ENCODE measurements at places on chromosomes 12 and 14. TPM values are rescaled to one million over a fixed set of nuclear protein-coding genes. Genes with fewer than 3 reads are reported as not detected.

GRCh38 chr12:23630524-23630923 is 318.9 kb downstream of the SOX5 start:
- no peak overlapping the region for H3K27ac ChIP-seq
- no peak for DNase-seq
- H3K27me3 ChIP-seq = no peaks in the 10 kb centered on the region

GRCh38 chr14:89978656-89979055 is 22.9 kb downstream of the TDP1 start:
- H3K27ac ChIP-seq = no peak overlapping the region
- peaks cover 55% of the 10 kb centered on the region for H3K36me3 ChIP-seq
- H3K4me3 ChIP-seq = no peak overlapping the region
- no peaks in the 10 kb centered on the region for H3K4me1 ChIP-seq
- H3K27me3 ChIP-seq = no peaks in the 10 kb centered on the region

TESPA1 gene
- total RNA-seq = 168 TPM

RTN1 gene
- total RNA-seq = not detected

DNA sequence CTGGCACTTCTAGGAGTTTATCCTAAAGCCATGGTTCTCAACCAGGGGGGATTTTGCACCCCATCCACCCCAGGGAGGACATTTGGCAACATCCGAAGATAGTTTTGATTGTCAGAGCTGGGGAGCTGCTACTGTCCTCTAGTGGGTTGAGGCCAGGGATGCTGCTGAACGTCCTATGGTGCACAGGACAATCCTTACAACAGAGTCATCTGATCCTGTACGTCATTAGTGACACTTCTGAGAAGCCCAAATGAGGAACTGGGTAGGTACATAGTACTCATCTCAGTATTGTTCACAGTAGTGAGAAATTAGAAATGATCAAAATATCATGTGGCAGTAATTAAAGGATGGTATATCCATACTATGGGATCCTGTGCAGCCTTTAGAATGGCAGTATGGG is 185.1 kb downstream of the CHST11 start:
- no peak for DNase-seq
- no peak overlapping the region for H3K27ac ChIP-seq
- H3K36me3 ChIP-seq = peaks cover 44% of the 10 kb centered on the region
- H3K4me1 ChIP-seq = peaks cover 52% of the 10 kb centered on the region
- H3K4me3 ChIP-seq = no peak overlapping the region
- H3K27me3 ChIP-seq = no peaks in the 10 kb centered on the region

- H3K27me3 ChIP-seq = peaks cover 7% of the 10 kb centered on the region
- H3K4me1 ChIP-seq = no peaks in the 10 kb centered on the region
- no peak overlapping the region for H3K4me3 ChIP-seq
- H3K36me3 ChIP-seq = no peaks in the 10 kb centered on the region
Measured at GRCh38 chr12:54162741-54163140, 26.0 kb downstream of the SMUG1 start.

GRCh38 chr14:90630171-90630806 is 185.9 kb downstream of the TTC7B start:
- no peak overlapping the region for H3K4me3 ChIP-seq
- no peak overlapping the region for H3K27ac ChIP-seq
- no peaks in the 10 kb centered on the region for H3K36me3 ChIP-seq
- no peak for DNase-seq
- no peaks in the 10 kb centered on the region for H3K27me3 ChIP-seq
- H3K4me1 ChIP-seq = peaks cover 3% of the 10 kb centered on the region

AMDHD1 gene
- 0.21 TPM for total RNA-seq

- no peak overlapping the region for H3K4me3 ChIP-seq
- H3K27me3 ChIP-seq = no peaks in the 10 kb centered on the region
Measured at GRCh38 chr14:66530526-66530925, 22.6 kb downstream of the GPHN start.

- H3K27ac ChIP-seq = no peak overlapping the region
- H3K27me3 ChIP-seq = no peaks in the 10 kb centered on the region
- peaks cover 37% of the 10 kb centered on the region for H3K36me3 ChIP-seq
- H3K4me3 ChIP-seq = no peak overlapping the region
- DNase-seq = no peak
Measured at GRCh38 chr14:35758523-35759129, 50.5 kb downstream of the RALGAPA1 start.

GRCh38 chr12:4960030-4960429 is 50.3 kb downstream of the KCNA1 start:
- no peak overlapping the region for H3K27ac ChIP-seq
- H3K4me3 ChIP-seq = no peak overlapping the region
- H3K27me3 ChIP-seq = peaks cover 22% of the 10 kb centered on the region
- no peaks in the 10 kb centered on the region for H3K36me3 ChIP-seq

GRCh38 chr12:117101953-117102799 is 3.0 kb upstream of the TESC start:
- H3K27ac ChIP-seq = no peak overlapping the region
- H3K27me3 ChIP-seq = peaks cover 31% of the 10 kb centered on the region
- no peak overlapping the region for H3K4me3 ChIP-seq

DNA sequence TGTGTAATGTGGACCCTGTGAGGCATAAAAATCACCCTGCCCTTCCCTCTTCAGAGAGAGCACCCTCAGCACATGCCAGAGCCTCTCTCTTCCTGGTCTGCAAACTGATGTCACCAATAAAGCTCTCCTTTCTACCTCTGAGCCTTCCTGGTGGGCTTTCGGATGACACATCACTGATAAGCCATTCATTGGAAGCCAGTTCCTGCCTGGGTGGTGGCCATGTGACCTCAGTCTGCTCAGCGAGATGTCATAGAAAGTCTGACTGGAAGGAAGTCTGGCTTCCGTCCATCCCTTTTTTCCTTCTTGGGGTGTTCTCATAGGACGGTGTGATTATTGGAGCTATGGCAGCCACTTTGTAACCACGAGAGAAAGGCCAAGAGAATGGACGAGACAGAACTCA is 95.7 kb downstream of the PIWIL1 start:
- H3K4me1 ChIP-seq = no peaks in the 10 kb centered on the region
- H3K4me3 ChIP-seq = no peak overlapping the region
- no peaks in the 10 kb centered on the region for H3K27me3 ChIP-seq
- DNase-seq = no peak

All from activated CD4-positive, alpha-beta T cell treated with anti-CD3 and anti-CD28 coated beads, Interleukin-2, amount 10 ng/mL, durations not matched to agents 24 days and 14 days (primary cell).